Activated CD8-positive, alpha-beta T cell treated with anti-CD3 and anti-CD28 coated beads for 36 hours (primary cell): ENCODE measurements at places on chromosomes 2 and 18. TPM values are rescaled to one million over a fixed set of nuclear protein-coding genes. Genes with fewer than 3 reads are reported as not detected.
A peak's percentile ranks its signal among the peaks of the same experiment; 100 is the strongest.

ATP6V1C2 gene
- total RNA-seq = not detected

C1QL2 gene
- total RNA-seq = not detected

CD207 gene
- total RNA-seq = not detected

SULT1C4 gene
- total RNA-seq = not detected

ANKRD62 gene
- total RNA-seq = not detected

IL36A gene
- total RNA-seq = not detected

TEX44 gene
- total RNA-seq = not detected

DNA sequence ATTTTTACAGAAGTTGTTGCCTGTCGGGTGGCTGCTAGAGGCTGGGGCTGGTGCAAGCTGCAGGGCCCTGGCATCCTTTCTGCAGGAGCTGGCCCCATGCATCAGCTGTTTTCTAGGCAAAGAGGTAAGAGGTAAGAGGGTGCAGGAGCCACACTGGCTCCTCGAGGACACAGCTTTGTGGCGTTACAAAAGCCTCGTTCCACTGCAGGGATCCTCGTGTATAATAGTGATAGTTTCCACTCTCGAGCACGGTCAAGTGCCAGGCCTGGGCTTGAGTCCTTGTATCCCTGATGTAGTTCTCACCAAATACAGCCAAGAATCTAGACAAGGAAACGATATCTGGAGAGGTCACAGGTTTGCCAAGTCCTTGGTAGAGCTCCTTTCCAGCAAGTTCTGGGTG, 33.2 kb upstream of the FHOD3 start:
- DNase-seq = no peak
- H3K4me3 ChIP-seq = no peak overlapping the region
- H3K27ac ChIP-seq = no peak overlapping the region

- no peak overlapping the region for H3K27ac ChIP-seq
- no peaks in the 10 kb centered on the region for H3K27me3 ChIP-seq
Observed at GRCh38 chr2:45886171-45886663, 234.7 kb downstream of the PRKCE start.

- H3K4me1 ChIP-seq = peaks cover 43% of the 10 kb centered on the region
- no peak overlapping the region for H3K4me3 ChIP-seq
- H3K27me3 ChIP-seq = no peaks in the 10 kb centered on the region
- H3K27ac ChIP-seq = no peak overlapping the region
Observed at GRCh38 chr18:13730481-13730880, 4.0 kb downstream of the RNMT start.

DNA sequence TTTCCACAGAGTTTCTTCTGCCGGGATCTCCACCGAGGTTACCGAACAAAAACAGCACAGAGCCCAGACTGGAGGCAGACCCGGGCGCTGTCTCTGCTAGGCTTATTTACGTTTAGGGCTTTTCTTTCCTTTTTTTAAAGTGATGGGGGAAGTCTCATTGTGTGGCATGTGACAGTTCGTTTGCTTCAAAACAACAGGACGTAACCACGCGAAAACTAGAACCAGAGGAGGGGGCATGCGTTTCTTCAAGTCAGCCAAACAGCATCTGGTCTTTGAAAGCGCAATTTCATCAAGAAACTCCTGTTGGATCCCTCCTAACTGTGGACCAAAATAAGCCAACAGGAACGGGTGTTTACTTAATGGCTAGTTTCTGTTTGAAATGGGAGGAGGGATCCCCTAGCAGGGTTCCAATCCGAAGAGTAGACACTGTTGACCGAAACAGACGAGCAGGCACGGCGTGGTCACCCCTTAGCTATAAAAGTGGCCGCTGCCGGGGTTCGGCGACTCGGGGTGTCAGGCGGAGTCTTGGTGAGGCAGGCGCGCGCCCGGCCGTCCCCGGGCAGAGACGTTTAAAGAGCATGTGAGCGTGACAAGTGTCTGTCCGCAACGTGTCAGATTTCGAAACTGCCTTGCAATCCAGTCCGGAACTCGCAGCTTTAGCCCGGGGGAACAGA, 997 bp upstream of the TGIF1 start:
- peaks cover 21% of the 10 kb centered on the region for H3K36me3 ChIP-seq
- peak; percentile 89 for DNase-seq
- H3K4me3 ChIP-seq = peak overlapping the region; percentile 94
- peaks cover 24% of the 10 kb centered on the region for H3K4me1 ChIP-seq

DNA sequence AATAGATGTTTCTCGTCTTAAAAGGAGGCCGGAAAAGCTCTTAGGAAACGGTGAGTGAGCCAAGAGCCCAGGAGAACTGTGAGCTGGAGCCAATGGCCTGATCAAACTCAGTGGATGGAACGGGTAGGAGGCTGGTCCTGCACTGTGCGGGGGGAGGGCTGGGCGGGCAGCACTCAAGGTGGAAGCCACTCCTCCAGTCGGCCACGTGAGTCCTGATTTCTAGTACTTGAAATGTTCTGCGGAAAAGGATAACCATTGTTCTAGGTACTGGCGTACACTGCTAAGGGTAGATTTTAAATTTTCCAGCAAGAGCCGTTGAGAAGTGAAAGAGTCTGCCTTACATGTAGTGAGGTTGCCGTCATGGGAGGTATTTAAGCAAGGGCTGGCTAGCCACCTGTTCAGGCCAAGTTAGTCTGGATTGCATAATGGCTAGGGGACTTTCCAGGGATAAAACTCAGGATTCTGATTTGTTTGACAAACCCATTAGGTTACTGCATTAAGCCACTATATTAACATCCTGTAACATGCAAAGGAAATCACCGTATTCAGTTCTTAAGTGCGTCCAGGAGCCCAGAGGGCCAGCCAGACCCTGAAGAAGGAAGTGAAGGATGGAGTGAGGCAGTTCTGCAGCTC, 51.3 kb upstream of the ODC1 start:
- no peaks in the 10 kb centered on the region for H3K36me3 ChIP-seq
- no peak overlapping the region for H3K27ac ChIP-seq
- H3K4me3 ChIP-seq = no peak overlapping the region
- peaks cover 14% of the 10 kb centered on the region for H3K27me3 ChIP-seq

DNA sequence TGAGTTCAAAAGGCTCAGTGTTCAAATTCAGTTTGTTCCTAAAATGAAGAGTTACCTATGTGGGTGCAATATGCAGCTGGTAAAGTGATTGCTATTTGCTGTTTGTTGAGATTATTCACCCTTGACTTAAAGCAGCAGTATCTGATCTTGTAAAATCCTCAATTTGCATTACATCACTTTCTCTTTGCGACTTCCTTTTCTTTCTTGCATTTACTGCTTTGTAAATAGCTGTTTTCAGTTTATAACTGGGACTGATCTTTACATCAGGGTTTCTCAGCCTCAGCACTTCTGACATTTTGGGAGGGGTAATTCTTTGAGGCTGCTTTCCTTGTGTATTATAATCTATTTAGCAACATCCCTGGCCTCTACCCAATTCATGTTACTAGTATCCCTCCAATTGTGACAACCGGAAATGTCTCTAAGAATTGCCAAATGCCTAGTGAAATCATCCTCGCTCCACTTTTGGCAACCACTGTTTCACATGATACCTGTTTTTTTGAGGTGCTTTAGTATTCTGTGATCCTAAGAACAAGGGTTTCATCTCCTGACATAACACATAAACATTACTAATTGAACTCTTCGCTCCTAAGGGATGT, 12.1 kb upstream of the ERCC3 start:
- DNase-seq = no peak
- H3K4me1 ChIP-seq = no peaks in the 10 kb centered on the region
- no peak overlapping the region for H3K27ac ChIP-seq

GRCh38 chr2:233942731-233943130, 25.6 kb downstream of the TRPM8 start:
- H3K36me3 ChIP-seq = peaks cover 2% of the 10 kb centered on the region
- no peak for DNase-seq
- H3K27me3 ChIP-seq = peaks cover 29% of the 10 kb centered on the region
- H3K27ac ChIP-seq = no peak overlapping the region

DNA sequence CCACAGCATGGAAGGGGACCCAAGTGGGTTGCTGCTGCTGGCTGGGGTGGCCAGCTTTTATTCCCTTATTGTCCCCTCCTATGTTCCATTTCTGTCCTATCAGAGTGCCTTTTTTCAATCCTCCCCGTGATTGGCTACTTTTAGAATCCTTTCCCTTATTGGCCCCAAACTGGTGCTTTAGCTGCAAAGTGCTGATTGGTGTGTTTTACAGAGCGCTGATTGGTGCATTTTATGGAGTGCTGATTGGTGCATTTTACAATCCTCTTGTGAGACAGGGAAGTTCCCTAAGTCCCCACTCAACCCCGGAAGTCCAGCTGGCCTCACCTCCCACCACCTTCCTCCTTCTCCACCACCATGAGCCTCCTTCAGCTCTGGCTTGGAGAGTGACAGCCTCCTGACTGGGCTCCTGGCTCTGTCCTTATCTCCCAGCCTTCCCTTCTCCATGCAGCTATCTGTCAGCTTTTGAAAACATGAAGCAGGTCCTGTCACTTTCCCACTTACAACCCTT, 20.7 kb upstream of the PLB1 start:
- no peak overlapping the region for H3K4me3 ChIP-seq
- H3K36me3 ChIP-seq = no peaks in the 10 kb centered on the region
- no peak overlapping the region for H3K27ac ChIP-seq
- no peaks in the 10 kb centered on the region for H3K27me3 ChIP-seq
